ENCODE measurements at places on chromosomes 1 and 21. TPM values are rescaled to one million over a fixed set of nuclear protein-coding genes. Genes with fewer than 3 reads are reported as not detected.

GRCh38 chr1:115118086-115118485, 28.8 kb upstream of the TSPAN2 start:
- no peak overlapping the region for H3K27ac ChIP-seq
- H3K27me3 ChIP-seq: no peaks in the 10 kb centered on the region
- H3K36me3 ChIP-seq: no peaks in the 10 kb centered on the region
- H3K4me1 ChIP-seq: peaks cover 9% of the 10 kb centered on the region
- DNase-seq: no peak

DNA sequence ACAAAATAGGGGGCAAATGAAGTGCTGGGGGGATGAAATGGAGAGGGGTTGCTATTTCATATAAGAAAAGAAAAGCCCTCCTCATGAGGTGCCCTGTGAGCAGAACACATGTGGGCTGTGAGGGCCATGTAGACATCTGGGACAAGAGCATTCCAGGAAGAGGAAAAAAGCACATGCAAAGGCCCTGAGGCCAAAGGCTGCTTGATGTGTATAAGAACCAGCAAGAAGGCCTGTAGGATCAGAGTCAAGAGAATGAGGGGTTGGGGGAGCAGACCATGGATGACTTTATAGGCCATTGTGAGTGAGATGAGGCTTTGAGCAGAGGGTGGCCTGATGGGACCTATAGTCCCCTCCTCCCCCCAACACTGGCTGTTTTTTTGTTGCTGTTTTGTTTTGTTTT, 7.7 kb upstream of the RAB4A start:
- H3K27me3 ChIP-seq: no peaks in the 10 kb centered on the region
- no peaks in the 10 kb centered on the region for H3K4me1 ChIP-seq
- H3K27ac ChIP-seq: no peak overlapping the region
- DNase-seq: no peak
- H3K36me3 ChIP-seq: no peaks in the 10 kb centered on the region

GRCh38 chr1:3650248-3651025, 534 bp upstream of the WRAP73 start:
- H3K27me3 ChIP-seq: no peaks in the 10 kb centered on the region
- peak overlapping the region; percentile 71 for H3K4me3 ChIP-seq
- peaks cover 9% of the 10 kb centered on the region for H3K4me1 ChIP-seq
- H3K27ac ChIP-seq: no peak overlapping the region
- H3K36me3 ChIP-seq: peaks cover 8% of the 10 kb centered on the region

DNA sequence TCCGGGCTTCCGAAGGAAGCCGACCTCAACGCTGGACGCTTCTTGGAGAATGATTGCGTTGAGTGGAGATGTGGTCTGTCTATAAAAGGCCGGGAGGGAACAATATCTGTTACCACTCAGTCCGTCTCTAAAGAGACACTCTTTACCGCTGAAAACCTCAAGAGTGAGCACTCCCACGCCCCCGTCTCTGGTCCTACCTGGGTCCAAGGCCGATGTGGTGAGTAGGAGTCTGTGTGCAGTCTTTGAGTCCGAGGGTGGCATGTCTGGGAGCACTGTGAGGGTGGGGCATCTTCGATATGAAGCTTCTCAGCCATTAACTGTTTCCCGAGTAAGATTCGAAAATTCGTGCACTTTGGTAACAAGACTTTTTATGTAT, 576 bp downstream of the ZFP69 start:
- peaks cover 18% of the 10 kb centered on the region for H3K36me3 ChIP-seq
- peak overlapping the region; percentile 76 for H3K4me3 ChIP-seq
- H3K27me3 ChIP-seq: no peaks in the 10 kb centered on the region

Gene TPM3
- total RNA-seq: 248 TPM

- H3K27me3 ChIP-seq: no peaks in the 10 kb centered on the region
- H3K4me3 ChIP-seq: no peak overlapping the region
- H3K4me1 ChIP-seq: no peaks in the 10 kb centered on the region
- no peak overlapping the region for H3K27ac ChIP-seq
- no peaks in the 10 kb centered on the region for H3K36me3 ChIP-seq
Measured at GRCh38 chr1:19272064-19272463, 16.5 kb downstream of the AKR7A3 start.

Gene DMBX1
- total RNA-seq: not detected

DNA sequence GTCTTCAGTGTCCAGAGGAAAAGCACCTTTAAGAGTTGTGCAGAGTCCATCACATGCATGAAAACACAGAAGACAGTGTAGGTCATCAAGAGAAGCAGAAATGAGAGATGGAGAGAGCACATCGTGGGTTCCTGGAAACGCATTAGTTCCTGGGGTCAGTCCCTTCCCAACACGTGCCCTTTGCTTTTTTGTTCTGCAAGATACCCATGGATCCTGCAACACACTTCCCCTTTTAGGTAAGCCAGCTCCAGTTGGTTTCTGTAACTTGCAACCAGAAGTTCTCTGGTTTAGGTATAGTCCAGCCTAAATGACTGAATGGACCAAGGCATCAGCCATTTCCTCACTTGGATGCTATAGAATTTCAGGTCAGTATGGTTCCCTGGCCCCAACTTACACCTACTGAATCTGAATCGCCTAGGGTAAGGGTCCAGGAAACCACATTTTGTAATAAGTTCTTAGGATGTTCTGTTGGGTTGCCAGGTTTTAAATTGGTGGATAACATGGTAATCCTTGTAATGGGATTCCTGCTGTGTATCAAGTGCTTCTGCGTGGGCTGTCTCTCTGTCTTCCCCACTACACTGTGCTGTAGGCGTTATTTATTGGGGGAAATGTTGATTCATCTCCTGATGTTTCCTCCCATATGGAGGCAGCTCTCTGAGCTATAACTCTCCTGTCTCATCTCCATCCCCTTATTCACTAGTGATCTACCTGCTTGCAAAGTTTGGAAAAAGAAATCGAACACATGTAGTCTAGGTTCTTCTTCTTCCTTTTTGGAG, 230.6 kb downstream of the TNR start:
- no peaks in the 10 kb centered on the region for H3K4me1 ChIP-seq
- H3K36me3 ChIP-seq: no peaks in the 10 kb centered on the region
- H3K27me3 ChIP-seq: no peaks in the 10 kb centered on the region
- H3K4me3 ChIP-seq: no peak overlapping the region

DNA sequence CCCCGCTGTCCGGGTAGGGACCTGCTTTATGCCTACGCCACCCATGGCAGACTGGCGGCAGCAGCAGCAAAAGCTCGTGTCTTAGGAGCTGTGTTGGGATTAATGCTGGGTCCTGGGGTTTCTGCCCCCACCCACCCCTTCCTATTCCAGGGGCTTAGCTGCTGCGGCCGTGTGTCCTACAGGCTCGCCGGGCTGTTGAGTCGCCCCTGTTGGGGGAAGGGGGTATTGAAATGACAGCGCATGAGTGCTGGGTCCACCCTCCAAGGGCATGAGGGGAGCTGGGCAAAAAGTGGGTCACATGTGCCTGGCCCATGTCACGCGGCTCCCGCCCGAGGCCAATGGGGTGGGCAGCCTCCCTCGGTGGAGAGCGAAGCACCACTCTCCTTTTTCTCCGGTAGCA, 118.3 kb upstream of the COL6A1 start:
- no peaks in the 10 kb centered on the region for H3K36me3 ChIP-seq
- H3K4me1 ChIP-seq: peaks cover 15% of the 10 kb centered on the region
- H3K4me3 ChIP-seq: no peak overlapping the region
- no peak overlapping the region for H3K27ac ChIP-seq
- DNase-seq: no peak

DNA sequence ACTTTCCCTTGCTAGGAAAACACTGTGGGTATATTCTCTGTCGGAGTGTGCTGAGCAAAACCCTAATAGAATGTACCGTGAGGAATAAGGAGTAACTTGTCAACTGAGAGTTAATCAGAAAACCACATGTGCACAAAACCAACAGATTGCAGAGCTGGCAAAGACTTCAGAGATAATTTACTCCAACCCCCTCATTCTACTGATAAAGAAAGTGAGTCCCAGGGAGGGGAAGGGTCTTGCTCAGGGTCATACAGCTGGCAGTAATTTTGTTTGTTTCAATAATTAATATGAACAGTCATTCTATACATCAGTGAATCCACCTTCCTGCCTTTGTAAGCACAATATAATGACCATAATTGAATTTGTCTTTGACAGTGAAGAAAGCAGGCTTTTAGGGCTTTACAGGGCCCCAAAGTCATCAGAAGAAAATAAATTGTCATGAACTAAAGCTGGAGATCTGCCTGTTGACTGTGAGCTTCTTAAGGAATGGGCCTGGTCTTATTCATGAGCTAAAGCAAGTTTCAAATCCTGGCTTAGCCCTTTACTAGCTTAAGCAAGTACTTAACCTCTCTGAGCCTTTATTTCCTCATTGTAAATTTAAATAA, 67.2 kb upstream of the HOOK1 start:
- DNase-seq: no peak
- no peak overlapping the region for H3K4me3 ChIP-seq
- H3K27ac ChIP-seq: no peak overlapping the region
- H3K27me3 ChIP-seq: no peaks in the 10 kb centered on the region
- H3K4me1 ChIP-seq: no peaks in the 10 kb centered on the region

- no peak overlapping the region for H3K4me3 ChIP-seq
- H3K4me1 ChIP-seq: no peaks in the 10 kb centered on the region
- H3K27me3 ChIP-seq: no peaks in the 10 kb centered on the region
- H3K27ac ChIP-seq: no peak overlapping the region
Measured at GRCh38 chr1:173016419-173016818, 34.3 kb downstream of the TNFSF18 start.

Gene MAP10
- total RNA-seq: not detected

DNA sequence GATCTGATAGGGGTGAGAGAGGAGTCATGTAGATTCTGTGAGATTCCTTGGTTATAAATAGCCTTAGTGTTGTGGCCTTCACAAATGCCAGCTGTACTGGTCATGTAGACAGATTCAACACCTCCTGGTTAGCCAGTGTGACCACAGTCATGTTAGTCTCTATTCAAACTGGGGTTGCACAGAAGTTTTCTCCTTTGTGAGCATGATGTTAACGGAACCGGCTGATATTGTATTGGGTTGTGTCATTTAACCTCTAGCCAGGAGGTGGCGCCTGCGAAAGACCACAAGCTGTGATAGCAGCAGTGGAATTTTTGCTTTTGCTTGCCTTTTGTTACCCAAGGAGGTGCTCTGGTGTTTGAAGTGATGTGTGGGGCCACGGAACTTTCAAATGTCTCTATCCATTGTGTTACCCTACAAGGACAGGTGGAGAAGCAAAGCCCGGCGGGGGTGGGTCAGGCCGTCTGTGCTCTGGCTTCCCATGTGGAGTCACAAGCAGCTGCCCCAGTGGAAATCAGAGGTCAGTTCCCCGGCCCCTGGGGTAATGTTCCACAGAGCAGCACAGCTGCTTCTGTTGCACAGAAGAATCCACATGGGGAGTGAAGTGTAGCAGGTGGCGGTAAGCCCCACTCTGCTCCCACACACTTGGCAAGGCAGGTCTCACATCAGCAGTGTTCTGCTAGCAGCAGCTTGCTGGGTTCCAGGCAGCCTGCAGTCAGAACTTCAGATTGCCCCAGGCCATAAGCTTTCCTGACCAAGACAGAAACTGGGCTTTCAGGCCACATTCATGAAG, 112.6 kb downstream of the ADAMTS1 start:
- peak; percentile 99 for DNase-seq
- H3K27me3 ChIP-seq: no peaks in the 10 kb centered on the region
- H3K4me3 ChIP-seq: peak overlapping the region; percentile 17
- no peaks in the 10 kb centered on the region for H3K36me3 ChIP-seq
- H3K27ac ChIP-seq: peak overlapping the region; percentile 97

Gene AMY1A
- total RNA-seq: not detected

DNA sequence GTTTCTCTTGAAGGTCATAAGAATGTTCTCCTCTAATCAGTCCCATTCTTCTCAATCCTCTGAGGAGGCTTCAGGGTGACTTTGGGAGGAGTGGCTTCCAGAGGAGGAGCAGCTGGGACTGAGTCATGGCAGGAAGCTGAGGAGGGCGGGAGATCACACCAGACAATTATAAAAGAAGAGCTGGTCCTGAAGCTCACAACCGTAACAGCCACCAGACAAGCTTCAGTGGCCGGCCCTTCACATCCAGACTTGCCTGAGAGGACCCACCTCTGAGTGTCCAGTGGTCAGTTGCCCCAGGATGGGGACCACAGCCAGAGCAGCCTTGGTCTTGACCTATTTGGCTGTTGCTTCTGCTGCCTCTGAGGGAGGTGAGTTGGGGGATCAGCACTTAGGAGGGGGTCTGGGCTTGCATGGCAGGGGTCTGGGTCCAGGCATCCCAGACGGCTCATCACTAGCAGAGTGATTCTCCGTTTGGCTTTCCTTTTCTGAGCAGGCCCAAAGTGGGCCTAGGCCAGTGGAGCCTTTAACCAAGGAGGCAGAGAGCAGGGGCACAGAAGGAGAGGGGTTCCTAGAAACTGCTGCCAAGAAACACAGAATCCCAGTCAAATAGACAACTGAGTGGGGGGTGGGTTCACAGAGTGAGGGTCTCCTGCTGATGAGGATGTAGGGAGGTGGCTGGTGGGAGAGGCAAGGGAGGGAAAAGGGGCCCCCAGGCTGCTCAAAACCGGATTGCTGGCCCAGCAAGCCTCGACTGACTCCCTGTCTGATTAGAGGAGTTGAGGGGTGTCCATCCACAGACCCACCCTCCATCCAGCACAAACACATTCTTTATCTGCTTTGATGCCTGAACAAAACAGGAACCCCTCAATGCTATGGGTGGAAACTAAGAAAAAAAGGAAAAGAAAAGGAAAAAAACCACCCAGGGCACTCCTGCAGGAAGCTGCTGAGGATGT, at the start of gene ECM1:
TSS of gene ECM1 (plus strand) at position 198 of the 953 bp plus-strand sequence. CDS start at position 299, 101 bp downstream.
- H3K36me3 ChIP-seq: peaks cover 4% of the 10 kb centered on the region
- no peak within 1 kb of the TSS for H3K4me3 ChIP-seq
- H3K27me3 ChIP-seq: no peaks in the 10 kb centered on the region
- peak within 1 kb of the TSS; percentile 68 for H3K27ac ChIP-seq
- DNase-seq: peak; percentile 59

Gene RNU1-3
- under 0.01 TPM for total RNA-seq

Gene LCE6A
- total RNA-seq: not detected

GRCh38 chr21:17853393-17854275, 34.5 kb upstream of the C21orf91 start:
- H3K27ac ChIP-seq: no peak overlapping the region
- no peak for DNase-seq
- peaks cover 4% of the 10 kb centered on the region for H3K4me1 ChIP-seq
- H3K36me3 ChIP-seq: no peaks in the 10 kb centered on the region

Gene CD160
- not detected for total RNA-seq

Measured in SJCRH30 (cell line).